ENCODE measurements at places on chromosomes 5 and 9. TPM values are rescaled to one million over a fixed set of nuclear protein-coding genes. Genes with fewer than 3 reads are reported as not detected.

- H3K4me3 ChIP-seq: peak overlapping the region; percentile 54
- DNase-seq: no peak
- H3K4me1 ChIP-seq: peaks cover 15% of the 10 kb centered on the region
- H3K27me3 ChIP-seq: peaks cover 36% of the 10 kb centered on the region
Observed at GRCh38 chr5:172453986-172454357, 353 bp downstream of the SH3PXD2B start.

The SPATA31A3 gene
- not detected for total RNA-seq

- no peaks in the 10 kb centered on the region for H3K4me1 ChIP-seq
- H3K36me3 ChIP-seq: no peaks in the 10 kb centered on the region
- no peak overlapping the region for H3K4me3 ChIP-seq
- H3K27ac ChIP-seq: no peak overlapping the region
- H3K27me3 ChIP-seq: peaks cover 12% of the 10 kb centered on the region
- DNase-seq: no peak
Observed at GRCh38 chr5:171728686-171729085, 56.9 kb upstream of the SMIM23 start.

GRCh38 chr5:73307645-73308355 is 134.8 kb downstream of the TMEM174 start:
- H3K27ac ChIP-seq: no peak overlapping the region
- H3K4me1 ChIP-seq: peaks cover 4% of the 10 kb centered on the region
- H3K27me3 ChIP-seq: peaks cover 66% of the 10 kb centered on the region
- no peak overlapping the region for H3K4me3 ChIP-seq
- H3K36me3 ChIP-seq: no peaks in the 10 kb centered on the region
- DNase-seq: no peak

The PBX3 gene
- 11.9 TPM for total RNA-seq

- no peak for DNase-seq
- H3K4me1 ChIP-seq: peaks cover 19% of the 10 kb centered on the region
- H3K27ac ChIP-seq: no peak overlapping the region
- H3K4me3 ChIP-seq: no peak overlapping the region
Observed at GRCh38 chr9:76401580-76402354, 7.5 kb upstream of the RFK start.

DNA sequence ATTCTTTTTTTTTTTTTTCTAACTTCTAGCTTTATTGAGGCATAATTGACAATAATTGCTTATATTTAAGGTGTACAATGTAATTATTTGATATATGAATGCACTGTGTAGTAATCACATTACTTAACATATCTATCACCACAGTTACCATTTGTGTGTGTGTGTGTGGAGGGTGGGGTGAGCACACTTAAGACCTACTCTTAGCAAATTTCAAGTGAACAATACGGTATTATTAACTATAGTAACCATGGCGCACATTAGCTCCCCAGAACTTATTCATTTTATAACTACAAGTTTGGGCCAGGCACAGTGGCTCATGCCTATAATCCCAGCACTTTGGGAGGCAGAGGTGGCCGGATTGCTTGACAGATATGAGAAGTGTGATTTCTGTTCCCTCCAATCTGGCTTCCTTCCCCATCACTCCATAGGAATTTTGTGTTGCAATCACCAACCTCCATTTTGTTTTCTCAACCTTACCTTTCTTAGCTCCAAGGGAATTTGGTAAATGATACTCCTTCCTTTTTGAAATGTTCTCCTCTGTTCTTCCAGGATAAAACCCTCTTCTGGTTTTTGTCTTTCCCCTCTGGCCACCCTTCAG is 14.9 kb downstream of the TXN start:
- H3K4me1 ChIP-seq: no peaks in the 10 kb centered on the region
- peaks cover 27% of the 10 kb centered on the region for H3K36me3 ChIP-seq
- DNase-seq: no peak
- H3K4me3 ChIP-seq: no peak overlapping the region
- no peak overlapping the region for H3K27ac ChIP-seq

GRCh38 chr9:120009856-120010255 is 570.1 kb downstream of the CDK5RAP2 start:
- no peak overlapping the region for H3K4me3 ChIP-seq
- peaks cover 2% of the 10 kb centered on the region for H3K27me3 ChIP-seq
- H3K27ac ChIP-seq: no peak overlapping the region
- H3K4me1 ChIP-seq: no peaks in the 10 kb centered on the region

The POU5F2 gene
- 0.33 TPM for total RNA-seq

The GNAQ gene
- total RNA-seq: 26.1 TPM

The TRAPPC13 gene
- total RNA-seq: 23.2 TPM

- no peak for DNase-seq
- H3K27ac ChIP-seq: no peak overlapping the region
- no peaks in the 10 kb centered on the region for H3K36me3 ChIP-seq
- H3K4me1 ChIP-seq: no peaks in the 10 kb centered on the region
- H3K4me3 ChIP-seq: no peak overlapping the region
Observed at GRCh38 chr5:31027721-31028120, 165.8 kb upstream of the CDH6 start.

The MSX2 gene
- total RNA-seq: not detected

GRCh38 chr9:14112226-14112625 is 201.7 kb downstream of the NFIB start:
- no peaks in the 10 kb centered on the region for H3K4me1 ChIP-seq
- H3K36me3 ChIP-seq: no peaks in the 10 kb centered on the region
- no peaks in the 10 kb centered on the region for H3K27me3 ChIP-seq
- H3K4me3 ChIP-seq: no peak overlapping the region

DNA sequence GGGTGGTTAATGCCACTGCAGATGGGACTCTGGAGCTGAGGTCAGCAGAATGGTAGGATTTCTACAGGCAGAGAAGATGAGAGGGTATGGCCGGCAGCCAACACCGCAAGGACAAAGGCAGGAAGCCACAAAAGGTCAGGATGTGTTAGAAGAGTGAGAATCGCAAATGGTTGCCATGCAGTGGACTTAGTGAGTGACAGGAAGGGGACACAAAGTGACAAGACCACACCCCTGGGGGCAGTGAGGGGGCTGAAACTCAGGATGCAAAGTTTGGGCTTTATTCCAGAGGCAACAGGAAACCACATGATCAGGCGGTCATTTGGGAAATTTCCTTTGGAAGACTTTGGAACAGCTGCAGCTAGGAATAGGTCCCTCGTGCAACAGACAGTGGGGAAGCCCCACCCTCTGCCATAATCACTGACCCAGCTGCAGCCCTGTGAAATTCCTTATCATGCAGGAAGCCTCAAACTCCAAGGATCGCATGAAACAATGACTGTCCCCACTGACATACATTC is 14.2 kb upstream of the CCDC180 start:
- DNase-seq: no peak
- H3K36me3 ChIP-seq: peaks cover 46% of the 10 kb centered on the region
- H3K4me3 ChIP-seq: no peak overlapping the region
- H3K4me1 ChIP-seq: no peaks in the 10 kb centered on the region
- H3K27ac ChIP-seq: no peak overlapping the region

DNA sequence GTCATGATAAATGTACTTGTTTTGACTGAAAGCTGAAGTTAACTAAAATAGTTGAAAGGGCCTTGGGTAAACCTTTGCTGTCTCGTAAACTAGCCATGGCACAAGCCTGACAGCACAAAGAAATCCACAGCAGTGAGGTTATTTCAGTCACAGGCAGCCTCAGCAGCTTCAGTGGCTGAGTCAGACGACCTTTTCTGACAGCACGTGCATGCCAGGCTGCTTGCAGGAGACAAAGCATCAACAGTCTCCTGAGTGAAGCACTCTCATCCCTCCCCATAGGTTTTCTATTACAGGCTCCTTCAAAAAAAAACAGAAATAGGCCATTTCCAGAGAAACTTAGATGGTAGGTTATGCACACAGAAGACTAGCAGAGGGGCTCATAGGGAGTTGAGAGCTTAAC is 34.6 kb downstream of the OXCT1 start:
- no peaks in the 10 kb centered on the region for H3K27me3 ChIP-seq
- peaks cover 64% of the 10 kb centered on the region for H3K36me3 ChIP-seq
- H3K4me3 ChIP-seq: no peak overlapping the region
- peak; percentile 52 for DNase-seq
- peaks cover 43% of the 10 kb centered on the region for H3K4me1 ChIP-seq
